Ureter (tissue), 1 donor: ENCODE measurements at places on chromosomes 11 and 22.

DNA sequence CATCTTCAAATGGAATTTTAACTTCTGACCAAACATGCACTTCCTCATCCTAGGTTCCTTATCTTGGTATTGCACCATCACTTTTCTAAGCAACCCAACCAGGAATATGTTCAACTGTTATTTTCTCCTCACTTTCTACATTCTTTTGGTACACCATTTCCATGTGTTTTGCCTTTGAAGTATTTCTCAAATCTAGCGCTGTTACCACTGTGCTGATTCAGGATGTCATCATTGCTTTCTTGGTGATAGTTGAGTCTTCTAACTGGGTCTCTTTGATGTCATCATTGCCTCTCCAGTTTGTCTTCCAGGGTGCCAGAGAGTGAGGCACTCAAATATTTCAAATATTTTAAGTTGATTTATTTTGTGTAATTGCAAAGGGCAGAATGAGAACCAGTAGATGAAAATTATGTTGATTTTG is 47.5 kb downstream of the HORMAD2 start:
- no peak for DNase-seq

- DNase-seq, result no peak
Observed at GRCh38 chr11:46290011-46290410, 12.5 kb downstream of the CREB3L1 start.

- no peak for DNase-seq
Observed at GRCh38 chr11:62896049-62896448, 15.4 kb downstream of the SLC3A2 start.

DNA sequence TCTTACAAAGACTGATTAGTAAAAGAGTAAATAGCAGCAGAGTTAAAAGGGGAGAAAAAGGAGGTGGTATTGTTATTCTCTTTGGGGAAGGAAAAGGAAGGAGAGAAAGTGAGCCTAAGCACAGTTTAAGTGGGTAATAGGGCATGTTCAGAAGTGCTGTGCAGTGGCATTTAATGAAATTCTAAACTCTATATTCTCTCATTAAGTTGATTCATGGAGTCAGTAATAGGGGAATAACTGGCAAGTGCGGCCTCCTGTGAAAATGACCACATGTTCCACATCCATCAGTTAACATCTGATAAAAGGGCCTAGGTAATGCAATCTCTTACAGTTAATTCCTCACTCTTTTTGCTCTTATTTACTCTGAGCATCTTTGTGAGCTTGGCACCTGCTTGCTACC is 516.7 kb downstream of the JRKL start:
- no peak for DNase-seq

DNA sequence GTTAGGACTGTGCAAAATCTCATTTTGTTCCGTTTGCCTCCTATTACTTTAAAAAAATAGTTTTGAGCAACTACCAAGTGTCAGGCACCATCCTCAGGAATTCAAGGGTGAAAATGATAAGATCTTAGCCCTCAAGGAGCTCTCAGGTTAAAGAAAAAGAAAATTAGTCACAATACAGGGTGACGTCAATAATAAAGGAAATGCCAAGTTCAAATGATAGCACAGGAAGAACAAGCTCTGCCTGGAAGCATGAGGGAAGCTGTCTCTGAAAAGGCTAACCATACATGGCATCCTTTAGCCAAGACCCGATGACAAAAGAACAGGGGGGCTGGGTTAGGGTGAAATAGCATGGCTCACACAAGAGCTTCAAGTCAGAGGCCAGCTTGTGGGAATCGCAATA is 11.1 kb upstream of the MPZL2 start:
- DNase-seq, result no peak

- no peak for DNase-seq
Observed at GRCh38 chr11:106763501-106763900, 254.8 kb downstream of the GUCY1A2 start.

- no peak for DNase-seq
Observed at GRCh38 chr11:35563484-35564244, 38.2 kb upstream of the PAMR1 start.

DNA sequence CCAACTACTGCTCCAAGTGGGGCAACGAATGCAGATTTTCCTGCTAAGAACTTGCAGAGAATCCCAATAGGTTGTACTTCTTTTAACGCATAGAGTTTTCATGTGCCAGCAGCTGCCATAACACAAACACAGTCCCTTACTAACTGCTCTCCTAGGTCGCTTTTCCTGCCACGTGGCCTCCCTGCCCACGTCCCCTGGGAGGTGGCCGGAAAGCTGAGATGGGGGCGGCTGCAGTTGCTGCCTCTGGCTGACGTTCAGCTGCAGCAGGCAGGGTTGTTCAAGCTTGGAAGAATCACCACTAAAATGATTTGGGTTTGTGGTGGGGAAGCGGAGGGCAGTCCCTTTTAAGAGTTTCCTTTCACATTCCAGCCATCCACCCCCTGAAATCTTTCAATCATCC is 39.3 kb downstream of the ZNF202 start:
- no peak for DNase-seq

GRCh38 chr11:73163638-73164174 is 21.6 kb upstream of the FCHSD2 start:
- no peak for DNase-seq

- peak; percentile 48 for DNase-seq
Observed at GRCh38 chr11:47980907-47981621, 705 bp downstream of the PTPRJ start.

DNA sequence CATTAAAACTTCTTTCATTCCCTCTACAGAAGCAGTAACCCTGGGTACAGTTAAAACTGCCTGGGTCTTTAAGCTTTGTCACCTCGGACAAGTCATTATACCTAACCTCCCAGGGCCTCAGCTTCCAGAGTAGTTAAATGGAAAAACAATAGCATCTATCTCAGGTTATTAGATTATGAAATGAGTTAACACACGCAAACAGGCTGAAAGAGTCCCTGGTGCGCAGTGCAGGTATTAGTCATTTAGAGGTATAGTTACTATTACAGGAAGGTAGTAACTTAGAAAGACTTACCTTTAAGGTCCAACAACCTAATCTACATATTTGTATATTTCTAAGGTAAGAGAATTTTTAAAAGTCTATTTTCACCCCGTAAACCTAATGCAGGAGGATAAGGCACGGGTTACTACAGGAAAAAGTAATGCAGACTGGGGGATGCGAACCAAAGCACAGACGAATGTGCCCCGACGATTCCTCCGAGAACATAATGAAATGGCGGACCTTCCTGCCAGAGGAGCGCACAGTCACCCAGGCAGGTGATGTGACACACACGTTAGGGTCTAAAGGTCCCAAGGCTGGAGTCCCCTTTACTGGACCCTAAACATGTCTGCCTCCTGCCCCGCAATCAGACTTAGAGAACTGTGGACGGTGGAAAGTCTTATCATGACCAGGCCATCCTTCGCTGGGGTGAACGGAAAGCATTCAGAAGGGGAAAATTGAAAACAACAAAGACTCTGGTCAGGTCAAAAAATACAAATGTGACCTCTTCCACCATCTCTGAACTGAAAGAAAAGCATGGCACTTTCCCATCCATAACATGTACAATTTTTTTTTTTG is 1.3 kb downstream of the NAP1L4 start:
- no peak for DNase-seq

DNA sequence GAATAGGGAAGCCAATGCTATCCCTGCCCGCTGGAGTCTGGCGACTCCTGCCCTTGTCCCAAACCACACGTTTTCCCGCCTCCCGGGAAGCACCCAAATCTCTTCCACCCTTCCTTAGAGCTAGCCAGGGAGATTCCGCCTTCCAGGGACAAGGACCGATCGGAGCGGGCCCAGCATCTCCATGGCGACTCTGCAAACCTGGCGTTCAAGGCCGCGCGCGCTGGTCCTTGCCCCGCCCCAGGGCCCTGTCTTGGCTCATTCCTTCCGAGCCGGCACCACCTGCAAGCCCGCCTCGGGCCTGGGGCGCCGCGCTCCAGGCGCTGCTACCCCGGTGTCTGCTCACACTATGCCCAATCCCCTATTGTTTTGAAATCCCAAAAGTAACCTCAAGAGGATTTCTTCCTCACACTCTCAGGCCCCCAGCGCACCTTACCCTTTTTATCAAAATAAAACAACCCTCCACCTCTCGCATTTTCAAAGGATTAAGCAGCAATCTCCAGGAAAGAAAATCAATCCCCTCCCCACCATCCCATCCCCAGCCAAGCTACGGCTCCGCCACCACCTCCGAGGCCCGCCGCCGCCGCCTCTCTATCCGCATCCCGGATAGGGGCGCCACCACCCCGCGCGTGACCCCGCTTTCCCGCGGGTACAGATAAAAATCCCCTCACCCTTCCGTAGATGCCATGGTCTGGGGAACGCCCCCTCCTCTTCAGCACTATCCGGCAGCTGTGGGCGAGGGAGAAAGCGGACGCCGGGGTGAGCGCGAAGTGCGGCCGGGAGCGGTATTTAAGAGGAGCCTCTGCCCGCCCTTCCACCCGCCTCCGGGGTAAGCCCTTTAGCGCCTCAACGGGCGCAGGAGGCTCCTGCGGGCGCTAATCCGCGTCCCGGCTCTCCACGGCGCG is 825 bp downstream of the SLC1A2 start:
- DNase-seq, result no peak

DNA sequence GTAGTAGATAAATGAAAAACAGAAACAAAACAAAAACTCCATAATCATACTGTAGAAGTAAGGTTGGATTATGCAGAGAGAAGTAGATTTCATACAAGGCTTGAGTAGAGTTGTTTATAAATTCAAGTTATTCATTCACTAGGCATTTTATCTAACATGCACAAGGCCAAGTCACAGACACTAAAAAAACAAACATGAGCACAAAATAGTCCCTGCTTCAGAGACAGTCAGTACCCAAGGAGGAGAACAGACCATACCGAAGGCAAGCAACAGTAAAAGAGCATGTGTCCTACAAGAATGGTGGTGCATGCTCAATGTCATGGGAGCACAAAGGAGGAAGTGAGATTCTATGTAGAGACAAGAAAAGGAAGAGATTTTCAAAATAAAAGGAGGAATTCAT is 796.5 kb upstream of the LRRC4C start:
- DNase-seq, result no peak

GRCh38 chr11:124971810-124972209 is 17.8 kb downstream of the CCDC15 start:
- no peak for DNase-seq

- no peak for DNase-seq
Observed at GRCh38 chr11:111923351-111923788, 4.7 kb downstream of the C11orf52 start.

DNA sequence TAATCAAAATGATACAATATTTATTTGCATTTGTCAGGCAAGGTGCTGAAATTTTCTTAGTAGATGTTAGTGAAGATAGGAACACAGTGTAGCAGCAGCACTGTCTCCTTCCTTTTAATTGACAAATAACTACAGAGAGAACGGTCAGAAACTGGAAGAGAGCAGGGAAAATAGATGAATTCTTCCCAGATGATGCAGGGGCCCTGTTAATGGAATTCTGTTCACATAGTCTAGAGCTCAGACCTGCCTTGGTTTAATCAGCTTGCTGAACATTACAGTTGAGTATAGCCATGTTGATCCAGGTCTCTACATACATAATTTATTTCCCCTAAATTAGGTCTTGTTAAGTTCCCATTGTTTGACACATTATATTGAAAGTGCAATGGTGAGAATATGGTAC is 127.4 kb downstream of the SLC17A6 start:
- DNase-seq, result no peak

DNA sequence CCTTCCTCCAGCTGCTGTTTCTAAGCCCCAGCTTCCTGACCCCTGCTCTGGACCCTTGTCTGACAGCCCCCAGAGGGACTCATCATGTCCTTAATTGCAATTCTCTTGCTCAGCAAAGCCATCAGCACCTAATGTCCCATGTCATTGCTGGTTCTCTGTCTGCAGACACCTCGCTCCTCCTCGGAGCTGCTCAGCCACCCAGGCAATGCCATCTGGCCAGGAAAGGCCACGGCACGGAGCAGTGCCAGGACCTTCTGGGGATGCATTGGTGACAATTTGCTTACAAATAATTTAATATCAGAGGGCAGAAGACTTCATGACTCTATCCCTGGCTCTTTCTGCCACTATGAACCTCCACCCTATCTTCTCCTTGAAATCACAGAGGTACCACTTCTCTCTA is 107.0 kb upstream of the THY1 start:
- DNase-seq, result no peak

GRCh38 chr11:27217948-27218420 is 145.0 kb downstream of the CCDC34 start:
- no peak for DNase-seq

- no peak for DNase-seq
Observed at GRCh38 chr22:22377335-22377734, 131.2 kb downstream of the ZNF280B start.

- no peak for DNase-seq
Observed at GRCh38 chr11:55658031-55658573, 3.9 kb upstream of the OR4C6 start.

DNA sequence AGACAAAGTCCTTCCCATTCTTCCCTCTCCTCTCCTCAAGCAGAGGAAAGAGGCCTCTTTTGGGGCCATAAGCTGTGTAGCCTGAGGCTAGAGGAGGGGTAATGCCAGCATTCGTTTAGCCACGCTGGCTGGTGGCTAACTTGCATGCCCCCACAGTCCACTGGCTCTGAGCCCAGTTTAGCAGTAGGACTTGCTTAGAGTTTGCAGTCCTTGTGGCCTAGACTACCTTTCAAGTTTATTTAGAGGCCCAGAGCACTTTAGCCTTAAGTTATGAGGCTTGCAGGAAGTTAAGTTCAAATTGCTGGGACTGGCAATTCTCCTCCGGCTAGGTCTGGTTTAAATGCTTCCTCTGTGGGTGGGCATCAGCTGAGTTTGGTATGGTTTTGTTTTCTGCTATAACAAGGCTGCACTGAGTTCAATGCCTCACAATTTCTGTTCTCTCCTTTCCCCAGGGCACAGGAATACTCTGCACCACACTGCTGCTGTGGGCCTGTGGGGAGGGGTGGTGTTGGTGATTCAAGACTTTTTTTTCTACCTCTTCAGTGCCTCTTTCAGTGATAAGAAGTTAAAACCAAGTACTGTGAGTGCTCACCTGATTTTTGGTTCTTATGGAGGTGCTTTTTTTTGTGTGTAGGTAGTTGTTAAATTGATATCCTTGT is 281.0 kb upstream of the C11orf87 start:
- no peak for DNase-seq

DNA sequence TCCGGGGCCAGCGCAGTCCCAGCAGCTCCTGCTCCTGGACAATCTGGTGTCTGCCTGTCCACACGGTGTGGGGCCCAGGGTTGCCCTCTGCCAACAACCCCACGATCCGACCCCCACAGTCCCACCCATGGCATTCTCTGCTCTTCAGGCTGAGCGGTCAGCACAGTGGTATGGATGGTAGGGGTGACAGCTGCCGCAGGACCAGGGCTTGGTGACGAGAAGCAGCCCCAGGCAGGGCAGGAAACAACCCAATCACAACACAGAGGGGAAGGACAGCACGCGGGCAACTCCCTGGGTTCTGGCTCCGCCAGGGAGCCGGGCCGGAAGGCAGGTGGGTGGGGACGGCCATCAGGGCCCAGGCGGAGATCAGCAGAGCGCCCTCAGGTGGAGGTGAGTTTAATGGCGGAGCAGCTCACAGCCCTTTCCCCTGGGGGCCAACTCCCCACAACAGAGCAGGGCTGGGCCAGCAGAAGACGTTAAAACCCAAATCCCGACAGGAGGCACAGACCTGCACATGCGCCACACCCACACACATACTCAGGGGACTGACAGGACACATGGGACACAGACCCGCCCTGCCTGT is 5.3 kb upstream of the CHADL start:
- no peak for DNase-seq

GRCh38 chr22:49170053-49170452 is 657.6 kb downstream of the BRD1 start:
- no peak for DNase-seq
